ENCODE measurements at places on chromosomes 2 and 18. TPM values are rescaled to one million over a fixed set of nuclear protein-coding genes. Genes with fewer than 3 reads are reported as not detected.

DNA sequence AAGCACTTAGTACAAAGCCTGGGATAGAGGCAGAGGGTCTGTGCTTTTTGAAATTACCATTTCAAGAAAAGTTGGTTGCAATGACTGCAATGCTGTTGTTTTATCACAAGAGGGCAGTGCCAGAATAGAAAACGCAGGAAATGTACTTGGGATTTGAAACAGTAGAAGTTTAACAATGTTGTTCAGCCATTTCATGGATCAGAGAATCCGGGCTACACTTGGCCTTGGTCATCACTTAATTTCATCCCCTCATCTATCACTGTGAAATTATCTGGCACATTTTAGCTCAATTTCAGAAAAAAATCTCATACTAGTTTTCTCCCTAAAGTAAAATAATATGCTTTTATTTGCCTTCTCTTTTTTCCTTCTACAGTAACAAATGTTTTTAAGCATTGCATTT, 70.8 kb downstream of the RAPGEF4 start:
- no peak overlapping the region for H3K27ac ChIP-seq
- H3K36me3 ChIP-seq = peaks cover 2% of the 10 kb centered on the region
- no peak overlapping the region for H3K4me3 ChIP-seq

DNA sequence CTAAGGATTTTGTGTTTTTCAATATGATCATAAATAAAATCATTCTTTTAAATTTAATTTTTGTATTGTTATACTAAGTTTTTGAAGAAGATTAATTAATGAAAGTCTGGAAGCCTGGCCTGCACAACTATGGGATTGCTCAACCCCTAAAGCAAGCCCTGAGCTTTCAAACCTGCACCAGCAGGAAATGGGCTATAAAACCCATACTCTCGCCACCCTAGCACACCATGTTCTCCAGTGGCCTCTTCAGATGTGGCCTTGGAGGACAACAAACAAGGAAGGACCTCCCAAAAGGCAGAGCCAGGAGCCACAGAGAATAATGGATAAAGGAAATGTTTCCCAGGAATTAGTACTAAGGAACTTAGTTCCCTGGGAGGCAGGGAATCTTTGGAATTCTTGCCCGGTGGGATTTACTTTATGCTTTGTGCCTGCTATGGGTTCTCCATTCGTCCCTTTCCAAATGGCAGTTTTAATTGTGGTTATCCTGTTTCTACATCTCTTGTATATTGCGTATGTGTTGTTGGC, 212.5 kb downstream of the ZFP36L2 start:
- DNase-seq = no peak
- H3K4me3 ChIP-seq = no peak overlapping the region
- H3K36me3 ChIP-seq = no peaks in the 10 kb centered on the region
- no peaks in the 10 kb centered on the region for H3K27me3 ChIP-seq
- peaks cover 8% of the 10 kb centered on the region for H3K4me1 ChIP-seq
- H3K27ac ChIP-seq = no peak overlapping the region

GRCh38 chr2:75525434-75526310, 35.1 kb downstream of the EVA1A start:
- DNase-seq = peak; percentile 20
- no peak overlapping the region for H3K4me3 ChIP-seq
- H3K27me3 ChIP-seq = peaks cover 32% of the 10 kb centered on the region
- H3K4me1 ChIP-seq = no peaks in the 10 kb centered on the region
- H3K27ac ChIP-seq = no peak overlapping the region

GRCh38 chr18:65632236-65632635, 118.6 kb upstream of the CDH7 start:
- no peaks in the 10 kb centered on the region for H3K27me3 ChIP-seq
- H3K4me3 ChIP-seq = no peak overlapping the region
- no peak for DNase-seq
- H3K27ac ChIP-seq = no peak overlapping the region
- no peaks in the 10 kb centered on the region for H3K36me3 ChIP-seq

GRCh38 chr2:65939687-65940086, 495.2 kb upstream of the MEIS1 start:
- no peak overlapping the region for H3K4me3 ChIP-seq
- H3K27me3 ChIP-seq = no peaks in the 10 kb centered on the region
- no peak overlapping the region for H3K27ac ChIP-seq
- H3K4me1 ChIP-seq = no peaks in the 10 kb centered on the region

GRCh38 chr2:25274868-25275574, 66.7 kb downstream of the DNMT3A start:
- peak overlapping the region; percentile 90 for H3K27ac ChIP-seq
- no peaks in the 10 kb centered on the region for H3K27me3 ChIP-seq

DNA sequence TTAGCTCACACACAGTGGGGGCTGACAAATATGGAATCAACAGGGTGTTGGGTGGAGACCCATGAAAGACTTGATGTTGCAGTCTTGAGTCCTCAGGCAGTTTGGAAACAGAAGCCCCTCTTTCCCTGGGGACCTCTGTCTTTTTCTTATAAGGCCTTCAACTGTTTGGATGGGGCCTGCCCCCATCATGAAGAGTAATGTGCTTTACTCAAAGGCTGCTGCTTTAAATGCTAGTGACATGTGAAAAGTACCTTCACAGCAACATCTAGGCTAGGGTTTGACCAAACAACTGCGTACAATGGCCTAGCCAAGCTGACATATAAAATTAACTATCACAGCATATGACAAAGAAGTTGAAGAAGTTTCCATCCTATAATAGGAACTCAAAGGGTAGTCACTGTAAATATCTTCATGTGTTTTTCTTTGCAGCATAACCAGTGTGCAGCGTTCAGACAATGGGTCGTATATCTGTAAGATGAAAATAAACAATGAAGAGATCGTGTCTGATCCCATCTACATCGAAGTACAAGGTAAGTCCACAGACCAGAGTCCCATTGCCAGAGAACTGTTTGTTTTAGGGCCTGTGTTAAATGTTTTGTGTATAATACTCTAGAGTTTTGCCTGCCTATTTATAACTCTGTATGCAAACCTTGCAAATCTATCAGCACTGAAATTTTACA, 46.3 kb downstream of the MERTK start:
- H3K4me1 ChIP-seq = no peaks in the 10 kb centered on the region
- H3K27me3 ChIP-seq = no peaks in the 10 kb centered on the region
- peak; percentile 16 for DNase-seq
- H3K4me3 ChIP-seq = no peak overlapping the region
- no peak overlapping the region for H3K27ac ChIP-seq
- no peaks in the 10 kb centered on the region for H3K36me3 ChIP-seq

- peak; percentile 1 for DNase-seq
- H3K36me3 ChIP-seq = no peaks in the 10 kb centered on the region
- H3K27me3 ChIP-seq = no peaks in the 10 kb centered on the region
These were observed 297.2 kb downstream of the NDUFA10 start for GRCh38 chr2:239727776-239728600.

DNA sequence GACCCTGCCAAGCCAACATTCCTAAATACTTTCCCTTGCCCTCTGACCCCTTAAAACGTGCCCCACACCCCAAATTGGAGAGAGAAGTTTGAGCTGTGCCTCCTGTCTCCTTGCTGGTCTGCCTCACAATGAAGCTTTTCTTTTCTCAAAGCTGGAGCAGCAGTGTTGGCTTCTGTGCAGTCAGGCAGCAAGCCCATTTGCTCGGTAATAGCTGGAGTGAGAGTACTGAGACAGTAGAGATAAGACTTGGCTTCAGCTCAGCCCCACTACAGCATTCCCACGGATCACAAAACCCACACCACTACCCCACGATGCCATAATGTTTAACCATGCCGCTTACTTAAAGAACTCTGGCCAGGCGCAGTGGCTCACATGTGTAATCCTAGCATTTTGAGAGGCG, 73.0 kb downstream of the NCAPH start:
- no peak overlapping the region for H3K4me3 ChIP-seq
- H3K36me3 ChIP-seq = no peaks in the 10 kb centered on the region
- no peak for DNase-seq

- H3K27ac ChIP-seq = no peak overlapping the region
- DNase-seq = peak; percentile 63
- H3K4me1 ChIP-seq = no peaks in the 10 kb centered on the region
- no peak overlapping the region for H3K4me3 ChIP-seq
- peaks cover 5% of the 10 kb centered on the region for H3K36me3 ChIP-seq
These were observed 73.0 kb upstream of the KCTD1 start for GRCh38 chr18:26621161-26622026.

- H3K4me3 ChIP-seq = no peak overlapping the region
- H3K36me3 ChIP-seq = peaks cover 13% of the 10 kb centered on the region
- H3K27ac ChIP-seq = peak overlapping the region; percentile 61
- H3K4me1 ChIP-seq = peaks cover 72% of the 10 kb centered on the region
- H3K27me3 ChIP-seq = no peaks in the 10 kb centered on the region
These were observed 532.1 kb downstream of the RNF144A start for GRCh38 chr2:7449298-7449697.

- no peaks in the 10 kb centered on the region for H3K36me3 ChIP-seq
- peaks cover 3% of the 10 kb centered on the region for H3K4me1 ChIP-seq
- H3K27me3 ChIP-seq = peaks cover 24% of the 10 kb centered on the region
- no peak overlapping the region for H3K4me3 ChIP-seq
- H3K27ac ChIP-seq = no peak overlapping the region
These were observed 2.1 kb downstream of the SERPINB10 start for GRCh38 chr18:63909870-63910269.

DNA sequence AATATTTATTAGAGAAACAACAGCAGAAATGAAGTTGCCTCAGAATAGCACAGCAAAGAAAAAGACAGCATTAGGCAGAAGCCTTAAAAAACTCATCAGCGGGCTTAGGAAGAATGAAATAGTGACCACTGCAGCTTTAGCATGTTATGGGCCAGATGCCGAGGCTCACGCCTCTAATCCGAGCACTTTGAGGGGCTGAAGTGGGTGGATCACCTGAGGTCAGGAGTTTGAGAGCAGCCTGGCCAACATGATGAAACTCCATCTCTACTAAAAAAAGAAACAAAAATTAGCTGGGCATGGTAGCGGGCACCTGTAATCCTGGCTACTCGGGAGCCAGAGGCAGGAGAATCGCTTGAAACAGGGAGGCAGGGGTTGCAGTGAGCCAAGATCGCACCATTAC, 32.4 kb downstream of the AP1S3 start:
- peaks cover 15% of the 10 kb centered on the region for H3K4me1 ChIP-seq
- no peak for DNase-seq
- H3K4me3 ChIP-seq = no peak overlapping the region
- no peaks in the 10 kb centered on the region for H3K27me3 ChIP-seq
- no peak overlapping the region for H3K27ac ChIP-seq

- no peaks in the 10 kb centered on the region for H3K4me1 ChIP-seq
- peaks cover 6% of the 10 kb centered on the region for H3K27me3 ChIP-seq
- H3K36me3 ChIP-seq = no peaks in the 10 kb centered on the region
- no peak overlapping the region for H3K27ac ChIP-seq
- no peak for DNase-seq
These were observed 100.0 kb upstream of the PID1 start for GRCh38 chr2:229371086-229371485.

- H3K27me3 ChIP-seq = no peaks in the 10 kb centered on the region
- peaks cover 7% of the 10 kb centered on the region for H3K36me3 ChIP-seq
- DNase-seq = no peak
- no peak overlapping the region for H3K27ac ChIP-seq
- H3K4me3 ChIP-seq = no peak overlapping the region
- peaks cover 3% of the 10 kb centered on the region for H3K4me1 ChIP-seq
These were observed 54.9 kb downstream of the VRK2 start for GRCh38 chr2:58101500-58101899.

DNA sequence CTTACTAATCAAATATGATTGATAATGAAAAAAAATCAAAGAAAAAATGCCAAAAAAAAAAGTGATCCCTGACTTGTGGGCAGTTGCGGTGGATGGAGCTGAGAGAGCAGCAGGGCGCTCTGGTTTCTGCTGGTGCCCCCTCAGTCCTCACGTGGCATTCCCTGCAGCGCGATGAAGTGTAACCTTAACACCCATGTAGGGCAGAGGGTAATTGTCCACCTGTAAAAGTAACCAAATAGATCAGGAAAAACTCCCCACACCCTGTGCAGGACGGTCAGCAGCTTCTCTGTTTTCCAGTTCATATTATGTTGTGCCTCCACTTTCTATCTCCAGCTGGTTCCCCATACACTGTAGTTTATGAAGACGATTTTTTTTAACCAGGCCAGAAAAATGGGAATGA, 25.0 kb downstream of the COA5 start:
- H3K36me3 ChIP-seq = peaks cover 9% of the 10 kb centered on the region
- no peak for DNase-seq
- no peak overlapping the region for H3K4me3 ChIP-seq
- peaks cover 4% of the 10 kb centered on the region for H3K4me1 ChIP-seq
- no peak overlapping the region for H3K27ac ChIP-seq

DNA sequence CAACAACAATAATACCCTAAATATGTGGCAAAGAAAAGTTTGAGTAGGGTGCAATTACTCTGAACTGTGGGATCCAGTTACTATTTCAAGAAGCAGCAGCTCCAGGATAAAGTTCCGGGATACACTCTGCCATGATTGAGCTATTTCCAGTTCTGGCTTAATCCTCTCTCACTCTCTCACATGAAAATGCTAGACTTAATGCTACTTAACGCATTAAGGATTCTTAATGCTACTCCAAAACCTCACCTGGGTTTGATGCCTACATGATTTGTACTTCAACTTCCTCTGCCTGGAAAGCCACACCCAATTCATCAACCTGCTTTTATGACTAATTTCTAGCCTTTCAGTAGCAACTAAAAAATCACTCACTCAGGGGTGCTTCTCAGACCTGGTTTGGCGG, 151.1 kb upstream of the HNMT start:
- H3K36me3 ChIP-seq = no peaks in the 10 kb centered on the region
- no peak overlapping the region for H3K27ac ChIP-seq
- H3K4me3 ChIP-seq = no peak overlapping the region
- H3K27me3 ChIP-seq = peaks cover 4% of the 10 kb centered on the region

Gene MAB21L4
- not detected for total RNA-seq

Gene PLCL1
- 1.6 TPM for total RNA-seq

Gene CXCR1
- not detected for total RNA-seq

Gene POTEI
- total RNA-seq = not detected

Gene AGXT
- not detected for total RNA-seq

Gene DIS3L2
- 25.6 TPM for total RNA-seq

Gene C1D
- total RNA-seq = 11.3 TPM

Gene LCLAT1
- total RNA-seq = 21.7 TPM

Gene FAM110C
- 0.96 TPM for total RNA-seq

Gene MYO5B
- 0.18 TPM for total RNA-seq

Gene CHN1
- 3.8 TPM for total RNA-seq

Gene REG3G
- total RNA-seq = not detected

Gene ATP6V1B1
- total RNA-seq = not detected

Gene MTX2
- 22.6 TPM for total RNA-seq

Gene LPIN1
- 40.6 TPM for total RNA-seq

Gene SPC25
- 33.7 TPM for total RNA-seq

Gene VAMP8
- total RNA-seq = 106 TPM

Data from activated CD4-positive, alpha-beta T cell treated with anti-CD3 and anti-CD28 coated beads for 36 hours (primary cell).